ENCODE measurements at places on chromosomes 4 and X.

DNA sequence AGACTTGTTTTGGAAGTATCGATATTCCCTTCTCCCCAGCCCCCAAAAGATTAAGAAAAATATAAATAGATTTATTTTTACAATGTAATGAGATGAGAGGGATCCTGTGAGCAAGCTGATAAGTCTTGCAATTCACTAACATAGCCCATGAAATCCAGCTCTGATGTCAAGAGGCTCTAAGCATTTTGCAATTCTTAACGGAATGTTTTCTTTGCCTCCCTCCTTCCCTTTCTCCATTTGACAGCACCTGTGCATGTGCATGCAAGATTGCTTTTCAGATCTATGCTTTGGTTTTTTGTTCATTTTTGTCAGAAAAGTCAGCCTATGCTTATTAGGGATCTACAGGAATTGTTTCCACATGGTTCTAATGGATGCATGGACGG, 169.9 kb downstream of the SLIT2 start:
- DNase-seq = no peak

DNA sequence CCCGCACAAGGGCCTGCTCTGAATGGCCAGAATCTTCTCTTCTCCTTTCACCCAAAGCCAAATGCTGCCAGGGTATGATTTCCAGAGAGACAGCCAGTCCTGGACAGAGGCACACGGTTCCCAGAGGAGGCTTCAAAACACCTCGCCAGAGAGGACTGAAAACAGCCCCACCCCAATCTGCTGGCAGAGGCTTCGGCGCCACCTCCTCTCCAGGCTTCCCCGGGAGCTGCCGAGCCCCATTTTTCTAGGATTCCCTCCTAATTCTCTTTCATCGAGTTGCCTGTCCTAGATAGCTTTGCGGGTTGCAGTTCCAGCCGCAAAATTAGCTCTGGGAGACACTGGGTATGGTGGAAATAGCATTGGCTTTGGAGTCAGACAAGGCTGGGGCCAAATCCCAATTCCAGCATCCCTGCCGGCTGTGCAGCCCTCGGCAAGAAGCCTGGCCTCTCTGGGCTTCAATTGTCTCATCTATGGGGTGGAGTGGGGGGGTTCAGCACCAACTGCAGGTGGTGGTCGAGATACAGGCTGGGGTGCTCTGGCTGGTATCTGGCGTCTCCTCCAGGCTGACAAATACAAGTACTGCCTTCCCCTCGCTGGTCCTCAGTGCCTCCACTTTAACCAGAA, 22.6 kb downstream of the PPP2R2C start:
- no peak for DNase-seq

DNA sequence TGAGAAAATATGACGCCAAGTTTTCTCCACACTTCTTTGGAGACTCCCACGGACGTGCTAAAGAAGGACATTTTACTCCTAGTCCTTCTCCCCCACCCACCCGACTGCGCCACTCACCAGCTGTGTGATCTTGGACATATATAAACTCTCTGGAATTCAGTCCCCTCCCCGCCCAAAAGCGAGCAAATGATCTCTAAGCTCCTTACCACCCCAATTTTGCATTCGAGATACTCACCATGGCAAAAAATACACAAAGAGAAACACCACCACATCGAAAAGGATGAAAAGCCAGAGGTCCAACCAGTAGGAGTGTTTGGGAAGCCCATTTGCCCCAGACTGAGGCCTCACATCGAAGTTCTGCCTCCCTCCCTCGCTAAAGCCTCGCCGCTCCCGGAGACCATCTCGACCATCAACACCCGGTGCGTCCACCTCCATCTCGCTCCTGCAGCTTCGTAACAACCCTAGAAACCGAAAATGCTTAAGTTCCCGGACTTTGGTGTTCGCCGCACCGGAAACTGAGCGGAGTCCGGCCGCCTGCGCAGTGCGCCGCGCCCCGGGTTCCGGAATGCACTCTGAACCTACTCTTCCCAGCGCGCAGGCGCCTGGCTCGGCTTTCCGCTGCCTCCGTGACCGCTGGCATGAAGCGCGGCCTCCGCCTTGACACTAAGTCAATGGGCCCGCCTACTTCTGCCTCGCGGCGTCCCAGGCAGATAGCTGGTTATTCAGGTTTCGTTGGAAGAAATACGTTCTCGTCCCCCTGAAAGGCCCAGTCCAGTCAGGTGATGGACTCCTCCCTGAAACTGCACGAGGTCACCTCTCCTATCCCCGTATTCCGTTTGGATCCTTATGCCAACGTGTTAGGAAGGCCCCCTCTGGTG, 21.6 kb downstream of the FABP2 start:
- DNase-seq = no peak

- DNase-seq = no peak
Measured at GRCh38 chrX:155880586-155881157, 473 bp upstream of the VAMP7 start.

- DNase-seq = no peak
Measured at GRCh38 chrX:24426921-24427746, 38.0 kb upstream of the PDK3 start.

- no peak for DNase-seq
Measured at GRCh38 chrX:45850197-45850774, 649.6 kb upstream of the DIPK2B start.

GRCh38 chr4:152232271-152232670, 303.6 kb downstream of the FBXW7 start:
- DNase-seq = no peak

DNA sequence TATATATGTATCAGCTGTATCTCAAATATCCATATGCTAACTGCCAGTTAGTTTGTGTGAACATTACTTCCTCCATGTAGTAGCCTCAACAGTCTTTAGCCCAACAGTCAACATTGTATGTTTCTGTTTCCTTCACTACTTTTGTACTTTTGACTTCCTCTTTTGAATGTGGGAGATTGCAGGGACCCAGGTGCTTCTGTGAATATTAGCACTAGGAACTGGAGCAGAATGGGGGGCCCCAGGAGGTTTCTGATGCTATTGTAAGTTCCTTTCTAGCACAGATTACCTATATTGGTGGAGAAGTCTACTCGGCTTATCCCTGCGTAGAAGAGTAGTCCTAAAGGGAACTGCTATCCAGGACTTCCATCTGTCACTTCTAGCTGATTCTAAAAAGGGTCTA, 2.3 kb downstream of the PLAC8 start:
- DNase-seq = no peak

DNA sequence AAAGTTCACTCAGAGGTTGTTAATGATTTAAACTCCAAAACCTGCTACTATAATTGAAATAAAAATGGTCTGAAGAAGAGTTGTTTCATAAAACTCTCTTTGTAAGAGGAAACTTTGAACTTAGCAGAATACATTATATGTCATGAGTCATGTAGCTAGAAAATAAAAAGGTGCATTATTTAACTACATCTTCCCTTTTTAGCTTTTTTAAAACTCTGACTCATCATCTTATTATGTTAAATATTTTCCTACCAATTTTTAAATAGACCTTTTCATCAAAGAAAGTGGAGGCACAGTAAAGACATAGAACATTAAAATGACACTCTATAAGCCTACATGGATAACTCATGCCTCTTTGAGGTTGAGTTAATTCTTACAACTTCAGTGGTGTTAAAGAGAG, 1.2 kb upstream of the ZNF827 start:
- DNase-seq = no peak

GRCh38 chr4:109873791-109874514, 26.0 kb downstream of the LRIT3 start:
- DNase-seq = no peak

DNA sequence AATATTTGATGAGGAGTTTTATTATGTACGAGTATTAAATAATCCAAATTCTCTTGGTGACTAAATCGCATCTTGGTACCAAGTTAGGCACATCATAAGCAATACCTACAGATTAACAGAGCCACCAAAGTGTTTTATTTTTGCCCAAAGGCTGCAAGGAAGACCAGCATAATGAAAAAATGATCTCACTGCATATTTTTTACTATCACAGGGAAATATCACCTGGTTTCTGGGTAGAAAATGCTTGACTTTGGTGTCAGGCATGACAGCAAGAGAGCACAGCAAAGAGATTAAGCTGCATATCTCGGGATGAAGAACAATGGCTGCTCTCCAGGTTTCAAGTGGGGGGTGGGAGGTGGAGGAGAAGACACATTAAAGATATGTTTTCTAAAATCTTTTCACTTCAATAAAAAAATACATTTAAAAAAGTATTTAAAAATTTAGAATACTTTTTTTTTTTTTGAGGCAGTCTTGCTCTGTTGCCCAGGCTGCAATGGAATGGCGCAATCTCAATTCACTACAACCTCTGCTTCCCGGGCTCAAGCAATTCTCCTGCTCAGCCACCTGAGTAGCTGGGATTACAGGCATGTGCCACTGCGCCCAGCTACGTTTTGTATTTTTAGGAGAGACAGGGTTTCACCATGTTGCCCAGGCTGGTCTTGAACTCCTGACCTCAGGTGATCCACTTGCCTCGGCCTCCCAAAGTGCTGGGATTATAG, 86.1 kb downstream of the FRYL start:
- DNase-seq = no peak

- no peak for DNase-seq
Measured at GRCh38 chr4:40857956-40858355, 108.2 kb downstream of the NSUN7 start.

GRCh38 chrX:45232139-45232538, 31.5 kb upstream of the DIPK2B start:
- DNase-seq = no peak

GRCh38 chr4:82422616-82423015, 7.6 kb downstream of the HNRNPDL start:
- DNase-seq = no peak

- no peak for DNase-seq
Measured at GRCh38 chr4:186900984-186901383, 177.3 kb upstream of the FAT1 start.

- no peak for DNase-seq
Measured at GRCh38 chrX:129091097-129091496, 432.2 kb downstream of the SMARCA1 start.

GRCh38 chr4:27701606-27702005, 841.0 kb downstream of the STIM2 start:
- DNase-seq = no peak

- no peak for DNase-seq
Measured at GRCh38 chr4:153087671-153088194, 116.5 kb upstream of the TRIM2 start.

Data from NCI-H524 treated with DMSO at 0.1 percent for 48 hours (cell line).